ENCODE measurements at places on chromosomes 4 and X.

- no peak for DNase-seq
These were observed 61.9 kb downstream of the NR3C2 start for GRCh38 chr4:148380291-148380690.

DNA sequence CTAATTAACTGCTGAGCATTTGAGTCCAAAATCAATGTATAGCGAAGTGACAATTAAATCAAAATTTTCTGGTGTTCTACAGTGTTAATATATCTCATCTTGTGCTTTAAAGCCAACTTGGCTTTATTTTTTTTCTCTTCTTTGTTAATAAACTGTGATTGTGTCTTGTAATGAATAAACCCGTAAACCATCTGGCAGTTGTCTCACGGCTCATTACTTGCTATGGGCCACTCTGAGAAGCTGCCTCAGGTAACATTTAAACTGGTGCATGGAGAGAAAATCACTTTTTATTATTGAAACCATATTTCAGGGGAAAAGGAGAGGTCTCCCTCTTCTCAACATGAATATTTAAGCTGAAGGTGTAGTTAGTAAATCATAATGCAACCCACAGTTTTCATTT, 694.0 kb downstream of the KCTD8 start:
- DNase-seq: no peak

DNA sequence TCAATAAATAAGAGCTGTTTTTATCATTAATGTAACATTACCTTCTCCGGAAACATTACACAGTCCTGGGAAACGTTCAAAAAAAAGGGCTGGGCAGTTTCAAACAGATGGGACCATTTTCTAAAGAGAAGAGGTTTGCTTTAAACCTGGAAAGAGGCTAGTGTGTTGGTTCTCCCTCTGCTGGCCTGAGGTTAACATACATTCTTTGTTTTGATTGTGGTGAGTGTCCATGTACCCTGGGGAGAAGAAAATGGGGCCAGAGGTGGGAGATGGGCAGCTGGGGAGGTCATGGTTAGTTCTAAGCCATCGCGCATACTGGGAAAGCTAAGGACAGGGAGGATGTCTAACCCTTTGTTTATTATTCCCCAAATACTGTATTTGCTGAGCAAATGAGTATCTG, 194.7 kb downstream of the CPEB2 start:
- no peak for DNase-seq

GRCh38 chrX:130174045-130174704, 2.4 kb downstream of the RAB33A start:
- DNase-seq: no peak

DNA sequence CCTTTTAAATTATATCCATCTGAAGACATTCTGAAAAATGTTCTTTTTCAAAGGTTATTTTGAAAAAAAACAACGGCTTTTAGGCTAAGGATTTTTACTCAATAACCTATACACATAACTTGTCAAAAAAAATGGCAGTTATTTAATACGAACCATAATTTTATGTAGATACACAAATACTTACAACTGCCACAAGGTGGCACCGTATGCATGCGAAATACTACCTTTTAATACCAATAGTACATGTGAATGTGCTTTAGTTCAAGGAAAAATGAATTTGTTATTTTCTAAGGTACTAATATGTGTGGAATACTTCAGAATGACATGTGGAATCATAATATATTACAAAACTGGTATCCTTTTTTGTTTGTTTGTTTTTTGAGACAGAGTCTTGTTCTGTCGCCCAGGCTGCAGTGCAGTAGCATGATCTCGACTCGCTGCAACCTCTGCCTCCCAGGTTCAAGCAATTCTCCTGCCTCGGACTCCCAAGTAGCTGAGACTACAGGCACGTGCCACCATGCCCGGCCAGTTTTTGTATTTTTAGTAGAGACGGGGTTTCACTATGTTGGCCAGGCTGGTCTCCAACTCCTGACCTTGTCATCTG, 4.6 kb upstream of the MAD2L1 start:
- DNase-seq: peak; percentile 56

DNA sequence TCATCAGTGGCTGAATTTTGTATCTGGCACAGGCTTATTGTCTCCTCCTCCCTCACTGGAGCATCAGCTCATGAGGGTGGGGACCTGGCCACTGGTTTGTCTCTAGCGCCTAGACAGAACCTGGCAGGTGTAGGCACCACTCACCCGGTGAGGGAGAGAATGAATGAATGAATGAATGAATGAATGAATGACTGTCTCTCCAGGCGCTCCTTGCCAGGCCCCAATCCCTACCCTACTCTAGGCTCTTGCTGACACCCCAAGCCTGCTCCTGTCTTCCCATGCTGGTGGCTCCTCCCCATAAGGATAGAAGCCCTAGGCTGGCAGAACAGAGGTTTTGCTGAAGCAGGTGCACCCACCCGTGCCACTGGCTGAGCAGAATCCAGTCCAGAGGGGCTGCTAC, 41.3 kb upstream of the GRPEL1 start:
- DNase-seq: no peak

DNA sequence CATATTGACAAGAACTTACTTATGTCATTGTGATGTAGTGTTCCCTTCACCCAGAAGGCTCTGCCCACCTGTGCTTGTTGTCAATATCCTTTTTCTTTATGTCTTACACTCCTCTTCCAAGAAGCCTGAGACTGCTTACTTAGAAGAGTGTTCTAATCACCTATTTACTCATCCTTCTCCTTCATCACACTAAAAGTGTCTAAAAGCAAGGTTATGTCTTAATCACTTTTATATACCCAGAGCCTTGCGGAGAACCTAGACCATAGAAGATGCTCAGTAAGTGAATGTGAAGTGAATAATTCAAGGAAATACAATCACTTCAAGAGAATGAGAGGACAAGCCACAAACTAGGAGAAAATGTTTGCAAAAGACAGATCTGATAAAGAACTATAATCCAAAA, 177.6 kb upstream of the S100G start:
- no peak for DNase-seq

DNA sequence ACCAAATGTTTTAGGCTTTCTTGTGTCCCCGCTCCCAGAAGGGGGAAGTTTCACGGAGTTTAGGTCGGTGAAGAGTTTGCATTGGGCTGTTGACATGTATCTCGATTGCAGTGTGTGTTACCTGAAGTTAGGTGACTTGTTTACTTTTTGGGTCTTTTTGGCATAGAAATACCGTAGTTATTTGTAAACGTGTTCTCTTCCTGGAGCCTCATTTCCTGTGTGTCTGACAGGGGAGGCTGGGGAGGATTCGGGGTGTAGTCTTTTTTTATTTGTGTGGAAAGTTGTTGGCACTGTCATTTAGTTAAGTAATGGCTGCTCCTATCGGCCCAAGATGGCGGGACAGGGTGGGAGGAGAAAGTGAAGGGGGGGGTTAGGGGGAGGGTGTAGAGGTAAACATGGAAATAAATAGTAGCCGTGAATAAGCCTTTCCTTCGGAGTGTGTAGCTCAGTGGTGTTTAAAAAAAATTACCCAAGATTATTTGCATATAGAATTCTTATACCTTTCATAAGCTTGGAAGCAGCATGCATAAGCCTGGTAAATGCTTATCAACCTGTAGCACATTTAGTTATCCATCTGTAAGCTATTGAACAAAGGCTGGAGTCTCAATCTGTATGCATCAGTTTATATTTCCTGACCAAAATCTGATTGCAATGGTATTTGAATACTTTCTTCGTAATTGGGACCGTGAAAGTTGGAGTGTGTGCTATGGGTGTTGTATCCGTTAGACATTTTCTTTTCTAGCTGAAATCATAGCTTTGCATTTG, 1.6 kb downstream of the KDM6A start:
- DNase-seq: no peak

GRCh38 chrX:7574325-7574724, 268.6 kb upstream of the VCX start:
- DNase-seq: peak; percentile 1

GRCh38 chr4:86934147-86934770, 552 bp upstream of the AFF1 start:
- DNase-seq: peak; percentile 36

DNA sequence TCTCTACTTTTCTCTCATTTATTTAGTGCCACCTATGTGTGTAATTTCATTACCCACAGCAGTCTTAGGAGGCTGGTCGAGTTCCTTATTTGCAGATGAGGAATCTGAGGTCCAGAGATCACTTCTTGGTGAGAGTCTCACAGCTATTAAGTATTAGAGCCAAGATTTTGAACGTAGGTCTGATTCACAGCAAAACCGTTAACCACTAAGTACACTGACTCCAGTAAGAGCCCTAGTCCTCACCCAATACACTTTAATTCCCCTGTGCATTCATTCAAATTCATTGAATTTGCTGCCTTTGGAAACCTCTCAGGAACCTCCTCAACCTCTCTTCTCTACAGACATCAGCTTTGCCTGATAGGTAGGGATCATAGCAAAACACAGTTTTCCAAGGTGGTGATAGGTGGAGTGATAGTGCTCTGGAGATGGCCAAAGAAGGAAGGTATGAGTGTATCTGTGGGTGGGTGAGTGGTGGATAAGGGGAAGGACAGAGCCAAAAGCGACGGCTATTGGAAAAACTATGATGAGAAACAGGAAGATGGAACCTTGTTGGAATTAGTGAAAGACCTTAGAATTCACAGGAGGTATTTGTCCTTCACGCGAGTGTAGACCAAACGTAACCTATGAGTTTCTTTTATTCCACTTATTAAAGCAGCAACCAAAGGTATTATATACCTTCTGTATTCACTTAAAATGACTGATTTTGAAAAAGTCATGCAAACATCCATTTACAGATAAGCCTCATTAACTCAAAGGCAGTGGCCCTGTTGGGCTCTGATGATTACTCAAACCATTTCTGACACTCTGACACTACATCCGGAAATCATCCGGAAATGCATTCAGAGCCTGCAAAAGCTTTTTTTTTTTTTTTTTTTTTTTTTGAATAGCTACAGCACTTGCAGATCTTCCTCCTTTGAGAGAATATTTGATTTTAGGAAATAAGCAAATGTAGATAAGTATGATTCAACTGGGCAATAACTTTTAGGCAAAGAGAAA, 6.3 kb downstream of the FMR1 start:
- DNase-seq: peak; percentile 6

GRCh38 chr4:171473155-171473554, 340.0 kb upstream of the GALNTL6 start:
- DNase-seq: no peak

- DNase-seq: no peak
These were observed 3.8 kb downstream of the SLITRK2 start for GRCh38 chrX:145821291-145821897.

DNA sequence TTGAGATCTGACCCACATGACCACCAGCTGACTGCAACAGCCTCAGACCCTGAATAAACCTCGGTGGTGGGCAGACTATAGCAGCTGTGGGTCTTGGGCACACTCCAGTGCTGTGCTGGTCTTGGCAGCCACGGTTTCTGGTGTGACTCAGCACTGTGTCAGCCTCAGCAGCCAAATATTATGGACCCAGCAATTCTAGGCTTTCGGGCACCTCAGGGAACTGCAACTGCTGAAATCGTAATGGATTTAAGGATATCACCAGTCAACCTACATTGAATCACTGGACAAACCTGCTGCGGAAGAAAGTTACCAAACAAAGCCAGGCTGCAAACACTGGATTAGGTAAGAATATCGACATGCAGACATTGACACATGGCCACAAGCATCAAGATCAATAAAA, 10.5 kb upstream of the UBE2NL start:
- DNase-seq: no peak

GRCh38 chr4:62676962-62677361, 1476.8 kb downstream of the ADGRL3 start:
- no peak for DNase-seq

- no peak for DNase-seq
These were observed 61.3 kb upstream of the UGT8 start for GRCh38 chr4:114537352-114537751.

GRCh38 chr4:145538596-145538995, 56.9 kb downstream of the SMAD1 start:
- no peak for DNase-seq

GRCh38 chr4:164761241-164761640, 7.3 kb downstream of the SMIM31 start:
- DNase-seq: no peak

DNA sequence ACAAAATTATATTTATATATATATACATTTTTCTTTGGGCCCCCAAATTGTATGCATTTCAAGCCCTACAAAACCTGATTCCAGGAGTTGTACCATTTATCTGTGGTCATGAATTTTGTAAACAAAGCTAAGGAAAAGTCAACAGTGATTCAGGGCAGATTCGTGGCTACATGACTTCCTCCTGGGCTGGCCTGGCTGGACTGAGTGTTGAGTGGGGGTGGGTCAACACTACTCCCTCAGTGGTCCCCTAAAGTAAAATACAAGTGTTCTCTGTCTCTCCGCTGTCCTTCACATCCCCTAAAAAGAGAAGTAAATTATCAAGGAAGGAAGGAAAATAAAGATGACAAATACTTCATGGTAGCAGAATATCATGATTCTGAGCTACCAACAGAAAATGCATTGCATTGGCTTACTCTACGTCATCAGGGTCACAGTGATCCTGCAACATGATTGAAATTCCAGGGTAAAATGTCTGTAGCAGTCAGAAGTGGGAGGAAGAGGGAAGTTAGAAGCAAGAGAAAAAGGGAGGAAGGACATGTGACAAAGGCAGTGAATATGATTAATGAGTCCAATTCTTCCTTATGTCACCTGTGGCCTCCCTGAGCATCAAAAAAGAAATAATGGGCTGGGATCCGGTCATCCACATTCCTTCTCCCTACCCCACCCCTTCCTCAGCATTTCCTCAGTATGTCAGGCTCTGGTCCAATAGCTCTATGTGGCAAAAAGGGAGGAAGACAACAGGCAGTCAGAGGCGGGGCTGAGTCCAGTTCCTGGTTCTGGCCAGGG, 42.4 kb upstream of the MYOZ2 start:
- peak; percentile 57 for DNase-seq

DNA sequence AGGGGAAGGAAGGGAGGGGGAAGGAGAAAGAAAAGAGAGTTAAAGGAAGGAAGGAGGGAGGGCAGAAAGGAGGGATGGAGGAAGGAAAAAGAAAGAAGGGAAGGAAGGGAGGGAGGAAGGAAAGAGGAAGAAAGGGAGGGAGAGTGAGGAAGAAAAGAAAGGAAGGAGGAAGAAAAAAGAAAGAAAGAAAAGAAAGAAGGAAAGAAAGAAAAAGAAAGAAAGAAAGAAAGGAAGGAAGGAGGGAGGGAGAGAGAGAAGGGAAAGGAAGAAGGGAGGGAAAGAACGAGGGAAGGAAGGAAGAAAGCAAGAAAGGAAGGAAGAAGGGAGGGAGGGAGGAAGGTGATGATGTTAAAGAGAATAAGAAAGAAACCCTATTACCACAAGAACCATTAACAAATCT, 150.6 kb downstream of the MXRA5 start:
- DNase-seq: no peak

GRCh38 chrX:153926858-153927671, 1.0 kb upstream of the ARHGAP4 start:
- DNase-seq: peak; percentile 32

- no peak for DNase-seq
These were observed 11.8 kb upstream of the UGT2A3 start for GRCh38 chr4:68963374-68963773.

GRCh38 chr4:101332424-101332823, 14.9 kb downstream of the PPP3CA start:
- no peak for DNase-seq

Measured in kidney capillary endothelial cell (primary cell).